ENCODE measurements at places on chromosomes 4 and X.

DNA sequence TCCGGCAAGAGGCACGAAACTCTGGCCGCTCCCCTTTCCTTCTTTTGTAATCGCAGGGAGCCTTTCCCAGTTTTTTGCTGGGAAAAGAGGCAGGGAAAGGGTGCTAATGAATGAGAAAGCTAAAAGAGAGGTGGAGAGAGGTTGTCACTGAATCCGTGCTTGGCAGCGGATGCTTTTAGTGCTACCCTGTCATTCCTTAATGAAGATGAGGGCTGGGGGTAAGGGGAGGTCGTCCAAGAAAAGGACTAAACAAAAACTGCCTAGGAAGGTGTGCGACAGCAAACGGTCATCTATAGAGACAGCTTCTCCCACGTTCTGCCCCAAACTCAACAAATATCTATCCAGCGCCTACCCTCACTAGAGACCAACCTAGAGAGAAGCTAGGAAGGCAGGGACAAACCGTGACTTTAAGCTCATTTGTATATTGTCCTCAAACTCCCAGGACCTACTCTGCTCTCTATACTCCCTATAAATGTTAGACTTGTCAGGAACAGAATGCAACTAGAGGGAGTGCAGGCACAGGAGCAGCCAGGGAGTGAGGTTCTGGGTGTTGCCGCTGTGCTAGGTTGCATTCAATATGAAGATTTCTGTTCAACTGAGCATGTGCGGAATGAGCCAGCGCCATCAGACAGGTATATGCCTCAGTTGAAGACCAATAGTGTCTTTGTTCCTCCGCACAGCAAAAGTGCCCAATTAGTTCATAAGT is 777 bp upstream of the CASK start:
- DNase-seq: no peak

DNA sequence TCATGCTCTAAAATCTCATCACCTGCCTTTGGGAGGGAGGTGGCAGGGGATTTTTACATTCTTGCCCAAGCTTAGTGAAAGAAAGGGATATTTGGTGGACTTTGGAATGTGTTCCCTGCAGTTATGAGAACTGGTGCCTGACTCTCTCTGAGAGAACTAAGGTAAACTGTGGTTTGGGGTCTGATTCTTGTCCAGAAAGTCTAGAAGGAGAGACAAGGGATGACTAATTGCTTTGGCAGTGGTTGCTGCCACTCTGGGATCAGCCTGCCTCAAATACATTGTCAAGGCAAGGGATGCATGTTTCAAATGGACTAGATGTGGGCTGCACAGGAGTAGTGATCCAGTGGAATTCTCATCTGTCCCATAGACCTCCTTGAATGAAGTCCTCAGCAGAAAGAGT is 115.2 kb downstream of the DDIT4L start:
- DNase-seq: no peak

GRCh38 chr4:185723631-185724260 is 88.2 kb downstream of the SORBS2 start:
- DNase-seq: no peak

GRCh38 chrX:42857766-42858165 is 79.8 kb upstream of the PPP1R2C start:
- DNase-seq: no peak

GRCh38 chr4:121360495-121360894 is 20.3 kb downstream of the QRFPR start:
- no peak for DNase-seq

- no peak for DNase-seq
These were observed 173.3 kb upstream of the S100G start for GRCh38 chrX:16476692-16477091.

GRCh38 chrX:115719171-115719570 is 158.2 kb downstream of the PLS3 start:
- no peak for DNase-seq

GRCh38 chrX:38400389-38400910 is 48.0 kb downstream of the OTC start:
- DNase-seq: no peak

- no peak for DNase-seq
These were observed 9.0 kb upstream of the IGFBP7 start for GRCh38 chr4:57119054-57119651.

- DNase-seq: no peak
These were observed 124.5 kb downstream of the PARM1 start for GRCh38 chr4:75057369-75057768.

GRCh38 chrX:139506333-139506732 is 24.2 kb upstream of the F9 start:
- DNase-seq: no peak

DNA sequence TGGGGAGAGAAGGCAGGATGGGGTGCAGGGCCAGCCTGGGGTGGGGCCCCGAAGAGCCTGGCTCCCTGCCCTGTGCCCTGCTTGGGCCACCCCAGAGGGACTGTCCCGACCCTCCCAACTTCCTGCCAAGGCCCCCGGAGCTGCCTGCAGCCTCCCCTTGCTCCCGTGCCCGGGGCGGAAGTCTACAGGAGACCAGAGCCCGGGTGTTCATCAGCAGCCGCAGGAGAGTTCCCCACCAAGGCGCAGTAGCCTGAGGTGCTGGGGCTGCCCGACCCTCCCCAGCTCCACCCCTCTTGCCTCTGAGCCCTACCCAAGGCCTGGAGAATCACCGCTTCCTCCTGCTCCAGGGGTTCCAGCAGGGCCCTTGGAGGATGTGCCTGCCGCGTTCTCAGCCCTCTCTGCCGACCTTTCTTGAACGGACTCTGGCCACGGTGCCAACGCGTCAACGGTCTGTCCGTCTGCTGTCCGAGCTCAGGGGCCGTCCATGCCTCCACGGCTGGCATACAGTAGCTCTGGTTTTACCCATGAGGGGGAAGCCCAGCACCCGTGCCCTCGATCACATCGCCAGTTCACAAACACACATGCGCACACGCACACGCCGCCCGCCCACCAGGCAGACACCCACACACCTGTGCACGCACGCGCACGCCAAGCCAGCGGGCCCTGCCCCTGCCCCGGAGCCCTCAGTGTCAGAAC is 36.0 kb upstream of the SPON2 start:
- DNase-seq: no peak

DNA sequence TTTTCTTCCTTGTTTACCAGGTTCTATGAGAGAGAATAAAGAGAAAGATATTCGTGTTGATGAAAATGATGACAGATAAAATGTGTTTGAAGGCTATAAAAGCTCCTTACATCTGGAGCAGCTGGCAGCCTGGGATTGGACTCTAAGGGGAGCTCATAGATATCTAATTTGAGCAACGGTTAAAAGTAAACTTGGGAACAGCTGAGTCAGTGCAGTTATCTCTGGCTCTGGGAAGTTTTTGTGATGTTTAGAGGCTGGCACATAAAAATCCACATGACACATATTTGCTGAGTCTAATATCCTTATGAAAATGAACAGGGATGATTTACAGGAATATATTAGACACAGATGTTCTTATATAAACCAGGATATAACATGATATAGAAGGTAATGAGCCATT is 331.8 kb upstream of the TENM3 start:
- no peak for DNase-seq

GRCh38 chr4:29722253-29722652 is 997.9 kb upstream of the PCDH7 start:
- no peak for DNase-seq

GRCh38 chr4:24511371-24512063 is 72.8 kb downstream of the DHX15 start:
- no peak for DNase-seq

DNA sequence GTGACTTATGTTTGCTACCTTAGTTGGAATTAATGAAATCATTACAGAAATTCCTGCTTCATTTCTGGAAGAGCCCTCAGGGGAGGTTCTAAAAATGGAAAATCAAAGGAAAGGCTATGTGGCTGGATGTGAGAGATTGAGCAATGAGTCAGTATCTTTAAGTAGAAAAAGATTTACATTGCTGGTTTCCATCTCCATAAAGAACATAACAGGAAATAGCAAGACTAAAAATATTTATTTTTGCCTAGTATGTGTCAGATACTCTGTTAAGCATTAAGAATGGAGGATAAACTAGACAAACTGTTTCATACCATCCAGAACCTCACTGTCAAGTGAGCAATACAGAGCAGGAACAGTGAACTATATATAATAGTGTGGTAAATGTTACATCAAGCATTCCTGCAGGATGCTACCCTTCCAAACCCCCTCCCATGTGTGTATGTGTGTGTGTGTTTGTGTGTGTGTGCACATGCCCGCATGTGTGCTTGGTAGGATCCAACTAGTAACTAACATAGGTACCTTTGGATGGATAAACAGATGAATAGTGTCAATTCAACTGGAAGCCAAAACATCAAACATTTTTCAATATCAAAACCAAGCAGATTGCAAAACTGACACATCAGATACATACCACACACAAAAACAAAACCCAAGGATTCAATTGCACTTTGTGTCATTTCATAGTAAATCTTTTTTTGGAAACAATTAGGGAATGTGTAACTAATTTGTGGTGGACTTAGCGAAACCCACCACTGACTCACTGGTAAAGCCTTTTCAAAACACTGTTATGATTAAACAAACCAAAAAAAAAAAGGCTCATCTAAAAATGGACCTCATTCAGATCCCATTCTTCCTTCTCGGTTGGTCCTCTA is 223.4 kb downstream of the SHROOM3 start:
- no peak for DNase-seq

GRCh38 chr4:153166716-153167501 is 37.3 kb upstream of the TRIM2 start:
- no peak for DNase-seq

DNA sequence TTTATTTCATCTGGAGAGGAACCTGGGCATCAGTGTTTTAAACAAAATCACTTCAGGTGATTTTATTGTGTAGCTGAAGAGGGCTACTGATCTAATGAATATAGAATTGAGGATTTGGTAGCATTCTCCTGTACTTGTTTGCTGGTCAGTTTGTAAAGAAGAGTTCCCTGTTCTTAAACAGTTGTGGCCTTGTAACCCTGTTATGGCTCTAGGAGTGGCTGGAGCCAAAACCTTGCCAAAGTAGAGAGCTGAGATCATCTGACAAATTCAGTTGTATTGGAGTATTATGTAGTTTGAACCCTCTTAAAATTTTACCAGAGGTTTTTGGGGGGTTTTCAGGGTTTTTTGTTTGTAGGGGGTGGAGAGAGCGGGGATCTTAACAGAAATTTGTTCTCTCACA is 36.5 kb downstream of the USP9X start:
- DNase-seq: no peak

DNA sequence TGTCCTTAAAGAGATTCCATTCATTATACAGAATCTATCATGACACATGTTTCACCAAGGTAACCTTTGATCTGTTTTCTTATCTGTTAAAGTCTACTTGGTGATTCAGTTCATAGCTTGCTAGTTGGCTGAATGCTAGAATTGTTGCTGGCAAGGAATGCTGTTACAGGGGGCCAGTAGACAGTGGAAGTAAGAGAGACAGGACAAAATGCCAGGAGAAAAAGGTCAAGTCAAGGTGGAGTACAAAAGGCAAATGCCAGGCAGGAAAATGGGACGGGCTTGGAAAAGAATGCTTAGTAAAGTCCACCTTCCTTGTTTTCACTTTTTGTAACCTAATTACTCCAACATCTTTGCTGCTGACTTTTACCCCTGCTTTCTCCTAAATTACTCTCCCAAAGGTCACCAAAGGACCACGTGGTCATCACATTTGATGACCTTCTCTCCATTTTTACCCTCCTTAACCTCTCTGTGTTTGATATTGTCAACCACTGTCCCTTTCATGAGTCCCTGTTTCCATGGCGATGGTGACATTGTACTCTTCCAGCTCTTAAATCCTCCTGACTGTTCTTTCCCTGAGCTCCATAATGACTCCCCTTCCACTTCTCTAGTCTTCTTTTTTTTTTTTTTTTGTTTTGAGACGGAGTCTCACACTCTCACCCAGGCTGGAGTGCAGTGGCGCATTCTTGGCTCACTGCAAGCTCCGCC is 24.5 kb upstream of the TAPT1 start:
- DNase-seq: no peak

GRCh38 chr4:2817701-2818350 is 24.9 kb downstream of the SH3BP2 start:
- DNase-seq: no peak

DNA sequence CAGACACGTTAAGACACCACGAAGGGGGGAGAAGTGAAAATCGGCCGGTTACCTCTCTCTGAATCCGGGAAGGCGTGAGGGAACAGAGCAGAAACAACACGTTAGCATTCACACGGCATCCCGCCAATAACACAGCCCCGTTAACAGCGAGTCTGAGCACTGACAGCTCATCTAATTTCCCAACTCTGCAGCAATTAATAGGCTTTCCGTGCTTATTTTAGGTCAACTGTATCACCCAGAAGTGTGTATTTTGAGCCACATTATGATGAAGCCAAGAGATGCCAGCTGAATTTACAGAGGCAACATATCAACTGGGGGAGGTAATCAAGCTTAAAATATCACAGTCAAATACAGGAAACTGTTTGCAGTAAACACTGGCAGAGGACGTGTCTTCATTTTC is 92.6 kb downstream of the NSUN7 start:
- DNase-seq: no peak

DNA sequence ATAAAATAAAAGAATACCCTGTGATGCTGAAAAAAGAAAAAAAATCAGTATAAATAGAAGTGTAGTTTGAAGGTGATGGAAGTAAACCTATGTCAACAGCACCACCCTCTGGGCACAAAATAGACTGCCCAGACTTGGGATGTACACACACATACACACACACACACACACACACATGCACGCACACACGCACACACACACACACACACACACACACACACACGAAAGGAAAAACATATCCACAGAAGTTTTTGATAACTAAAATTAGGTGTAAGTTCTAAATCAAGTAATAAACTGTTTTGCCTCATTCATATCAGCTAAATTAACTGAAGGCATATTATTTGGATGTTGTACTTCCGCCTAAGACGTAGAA is 40.5 kb downstream of the ANXA5 start:
- DNase-seq: no peak

DNA sequence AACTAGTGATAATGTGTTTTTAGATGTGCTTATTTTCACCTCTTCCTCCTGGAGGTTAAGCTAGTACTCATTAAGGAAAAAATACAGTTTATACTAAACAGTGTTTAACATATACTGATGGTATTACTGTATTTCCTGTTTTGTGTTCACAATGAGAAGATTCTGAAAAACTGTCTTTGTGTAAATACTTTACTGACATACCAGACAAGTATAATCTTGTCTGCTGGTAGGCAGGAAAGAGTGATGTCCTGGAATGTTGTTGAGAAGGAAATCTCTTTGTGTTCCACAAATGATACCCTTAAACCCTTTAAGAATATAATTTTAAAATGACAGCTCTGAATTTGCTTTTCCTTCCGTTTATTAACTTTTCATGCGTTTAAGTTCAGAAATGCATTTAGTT is 205.5 kb upstream of the NUDT6 start:
- no peak for DNase-seq

GRCh38 chr4:146182443-146182842 is 6.9 kb downstream of the LSM6 start:
- DNase-seq: no peak

- no peak for DNase-seq
These were observed 130.1 kb downstream of the PDE5A start for GRCh38 chr4:119498527-119498926.

- DNase-seq: no peak
These were observed 9.9 kb downstream of the BEND4 start for GRCh38 chr4:42142591-42142990.

GRCh38 chr4:7795983-7796382 is 143.7 kb downstream of the AFAP1 start:
- DNase-seq: no peak

All from stimulated activated CD4-positive, alpha-beta T cell treated with anti-CD3 and anti-CD28 coated beads, Interleukin-15, amount 100 ng/mL, for 1 hour (primary cell).